ENCODE measurements at places on chromosomes 12 and 14. TPM values are rescaled to one million over a fixed set of nuclear protein-coding genes. Genes with fewer than 3 reads are reported as not detected.

GRCh38 chr14:80475074-80475473, 263.8 kb upstream of the DIO2 start:
- no peak for DNase-seq

DNA sequence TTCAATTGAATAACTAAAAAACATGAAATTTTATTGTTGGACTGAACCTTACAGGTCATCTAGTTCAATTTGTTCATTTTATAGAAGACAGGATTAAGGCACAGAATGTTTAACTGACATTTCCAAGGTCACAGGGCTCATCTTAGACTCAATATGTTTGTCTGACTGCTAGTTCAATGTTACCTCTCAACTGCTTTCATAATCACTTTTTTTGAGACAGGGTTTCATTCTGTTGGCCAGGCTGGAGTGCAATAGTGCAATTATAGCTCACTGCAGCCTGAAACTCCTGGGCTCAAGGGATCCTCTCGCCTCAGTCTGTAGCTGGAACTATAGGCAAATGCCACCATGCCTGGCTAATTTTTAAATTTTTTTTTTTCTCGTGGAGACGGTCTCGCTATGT, 24.4 kb upstream of the ITGA5 start:
- no peak for DNase-seq

- DNase-seq = no peak
Measured at GRCh38 chr12:8549381-8549780, 8.7 kb upstream of the CLEC4E start.

DNA sequence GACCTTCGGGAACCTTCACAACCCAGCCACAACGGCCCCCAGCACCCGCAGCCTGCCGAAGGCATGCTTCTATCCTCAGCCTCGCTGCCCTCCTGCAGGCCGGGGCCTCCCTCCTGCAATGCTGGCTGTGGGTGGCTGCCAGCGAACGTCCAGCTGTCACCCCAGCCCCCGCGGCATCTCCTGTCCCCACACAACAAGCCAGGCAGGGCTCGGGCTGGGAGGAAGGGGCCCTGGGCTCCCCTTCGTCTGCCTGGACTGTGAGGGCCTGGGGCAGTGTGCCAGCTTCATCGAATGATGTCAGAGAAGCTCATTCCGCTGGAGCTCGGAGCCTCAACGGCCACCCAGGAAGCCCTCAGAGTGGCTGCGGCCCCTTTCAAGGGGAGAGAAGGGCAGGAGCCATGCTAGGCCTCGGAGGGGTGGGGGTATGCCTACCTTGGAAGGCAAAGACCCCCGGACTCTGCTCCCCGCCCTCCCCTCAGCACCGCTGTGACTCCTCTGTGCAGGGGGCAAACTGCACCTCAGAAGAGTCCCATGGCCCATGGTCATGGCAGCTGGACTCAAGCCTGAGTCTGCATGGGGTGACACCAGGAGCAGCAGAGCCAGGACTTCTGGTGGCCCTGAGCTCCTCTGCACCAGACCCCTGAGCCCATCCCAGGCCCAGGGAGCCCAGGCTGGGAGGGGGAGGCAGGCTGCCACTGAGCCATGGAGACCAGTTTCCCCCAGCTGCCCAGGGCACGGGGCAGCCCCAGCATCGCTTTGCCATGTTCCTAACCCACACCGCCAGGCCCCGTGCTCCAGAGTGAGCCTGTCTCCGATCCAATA, 24.7 kb upstream of the C14orf180 start:
- no peak for DNase-seq

SAMD15 gene
- total RNA-seq = 3.3 TPM

ADAMTS20 gene
- total RNA-seq = not detected

SOAT2 gene
- not detected for total RNA-seq

TMEM229B gene
- 2.9 TPM for total RNA-seq
